ENCODE measurements at places on chromosomes 4 and X. TPM values are rescaled to one million over a fixed set of nuclear protein-coding genes. Genes with fewer than 3 reads are reported as not detected.

Gene PLAC1
- not detected for total RNA-seq

Gene MAGEC1
- not detected for total RNA-seq

DNA sequence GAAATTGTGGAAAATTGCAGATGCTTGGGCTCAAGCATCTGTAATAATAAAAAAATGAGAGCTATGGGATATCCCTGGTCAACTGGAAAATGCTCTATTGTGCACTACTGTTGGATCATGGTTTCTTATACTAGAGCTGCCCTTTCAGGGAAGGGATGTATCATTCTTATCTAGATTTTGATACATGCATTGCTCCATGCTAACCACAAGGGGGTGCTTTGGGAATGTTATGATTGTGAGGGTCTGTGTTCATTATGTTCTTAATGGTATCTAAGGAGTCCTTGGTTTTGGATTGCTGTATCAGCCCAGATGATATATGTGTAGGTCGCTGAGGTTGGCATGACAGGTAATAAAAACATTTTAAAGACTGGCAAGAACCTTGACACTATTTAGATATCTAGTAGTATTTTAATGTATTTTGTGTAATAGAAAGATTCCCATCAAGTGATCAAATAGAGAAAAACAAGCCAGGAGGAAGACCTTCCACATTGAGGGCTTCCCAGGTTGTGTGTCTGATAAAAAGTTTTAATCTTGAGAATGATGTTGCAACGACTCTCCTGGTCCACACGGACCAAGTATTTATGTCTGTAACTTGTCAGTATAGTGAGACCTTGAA is 49.2 kb upstream of the TLR2 start:
- DNase-seq = no peak

- no peak for DNase-seq
Observed at GRCh38 chrX:63702556-63702955, 82.5 kb downstream of the ARHGEF9 start.

- no peak for DNase-seq
Observed at GRCh38 chr4:22802876-22803275, 110.1 kb downstream of the GBA3 start.

DNA sequence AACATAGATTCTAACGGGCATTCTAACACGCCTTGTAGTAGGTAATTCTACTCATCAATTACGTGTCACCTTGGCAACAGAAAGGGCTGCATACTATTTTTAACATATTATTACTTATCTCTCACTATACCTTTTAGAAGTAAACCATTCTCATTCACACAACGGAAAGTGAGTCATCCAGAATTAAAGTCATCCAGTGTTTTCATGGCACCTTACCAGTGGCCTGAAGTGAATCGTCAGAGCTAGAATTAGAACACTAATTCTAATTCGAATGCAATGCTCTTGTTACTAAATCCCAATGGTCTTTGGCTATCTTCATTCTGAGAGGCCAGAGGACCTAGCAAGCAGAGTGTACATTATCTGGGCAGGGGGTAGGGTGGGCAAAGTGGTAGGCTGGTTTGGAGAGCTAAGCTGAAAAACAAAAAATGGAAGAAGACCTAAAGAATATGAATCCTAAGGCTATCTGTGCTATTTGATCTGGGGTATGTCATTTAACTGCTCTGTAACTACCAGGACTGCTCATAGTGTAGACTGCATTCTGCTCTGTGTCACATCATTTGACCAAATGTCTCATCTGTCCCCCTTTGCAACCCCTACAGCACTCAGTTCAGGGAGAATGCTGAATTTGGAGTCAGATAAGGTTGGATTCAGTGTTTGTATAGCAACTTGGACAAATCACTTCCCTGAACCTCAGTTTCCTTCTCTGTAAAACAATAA is 96.5 kb downstream of the HDAC8 start:
- DNase-seq = no peak

DNA sequence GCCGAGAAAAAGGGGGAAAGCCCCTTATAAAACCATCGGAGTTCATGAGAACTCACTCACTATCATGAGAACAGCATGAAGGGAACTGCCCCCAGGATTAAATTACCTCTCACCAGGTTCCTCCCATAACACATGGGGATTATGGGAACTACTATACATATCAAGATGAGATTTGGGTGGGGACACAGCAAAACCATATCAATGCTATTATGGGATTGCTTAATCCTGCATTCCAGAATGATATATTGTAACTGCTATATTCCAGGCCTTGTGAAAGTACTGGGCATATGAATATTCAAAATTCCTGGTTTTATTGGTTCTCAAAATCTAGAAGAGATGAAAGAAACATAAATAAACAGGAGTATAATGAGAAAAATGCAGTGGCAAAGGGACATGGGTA is 29.3 kb downstream of the NPY1R start:
- no peak for DNase-seq

DNA sequence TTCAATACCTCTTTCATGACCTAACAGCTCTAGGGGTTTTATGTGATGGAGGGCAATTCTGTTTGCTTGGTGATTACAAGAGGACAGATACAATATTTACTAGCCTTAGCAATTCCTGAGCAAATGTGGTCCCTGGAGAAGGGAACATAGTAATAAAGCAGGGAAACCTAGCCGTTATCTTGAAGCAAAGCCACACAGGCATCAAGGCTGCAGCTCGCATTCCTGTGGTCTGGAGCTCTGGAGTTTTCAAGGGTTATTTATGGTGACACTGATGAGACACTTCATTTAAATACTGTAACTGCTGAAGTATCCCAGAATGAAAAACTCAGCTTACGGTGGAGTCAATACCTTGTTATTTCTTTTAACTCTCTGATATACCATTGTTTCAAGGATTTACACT is 66.8 kb downstream of the AFF2 start:
- DNase-seq = no peak

GRCh38 chr4:157043131-157043530 is 32.8 kb upstream of the GLRB start:
- no peak for DNase-seq

- no peak for DNase-seq
Observed at GRCh38 chrX:154779261-154779660, 16.6 kb downstream of the DKC1 start.

GRCh38 chr4:1767061-1767769 is 25.9 kb upstream of the FGFR3 start:
- DNase-seq = no peak

Measured in chondrocyte (in vitro differentiated cells).